ENCODE measurements at places on chromosomes 7 and 10.

GRCh38 chr10:8455181-8455580, 400.7 kb downstream of the GATA3 start:
- no peak for DNase-seq

GRCh38 chr7:44282601-44283171, 42.7 kb downstream of the CAMK2B start:
- no peak for DNase-seq

- DNase-seq, result no peak
Measured at GRCh38 chr7:137482466-137482865, 138.9 kb upstream of the PTN start.

DNA sequence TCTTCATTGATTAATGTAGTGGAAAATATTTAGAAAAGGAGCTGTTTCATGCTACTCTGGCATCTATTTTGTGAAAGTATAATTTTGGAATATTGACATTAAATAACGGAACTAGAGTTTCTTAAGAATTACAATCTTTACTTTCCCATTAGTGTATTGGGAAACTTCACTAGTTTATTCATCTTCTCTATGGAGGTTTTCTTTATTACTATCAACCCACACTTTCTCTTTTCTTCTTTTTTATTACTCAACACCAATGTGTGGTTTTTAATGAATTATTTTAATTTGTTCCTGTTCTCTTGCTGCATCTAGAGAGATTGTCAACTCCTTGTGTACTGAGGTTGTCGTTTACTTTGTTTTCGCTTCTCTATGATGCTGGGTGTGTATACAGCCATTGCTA, 20.4 kb upstream of the ITGB8 start:
- DNase-seq, result no peak

DNA sequence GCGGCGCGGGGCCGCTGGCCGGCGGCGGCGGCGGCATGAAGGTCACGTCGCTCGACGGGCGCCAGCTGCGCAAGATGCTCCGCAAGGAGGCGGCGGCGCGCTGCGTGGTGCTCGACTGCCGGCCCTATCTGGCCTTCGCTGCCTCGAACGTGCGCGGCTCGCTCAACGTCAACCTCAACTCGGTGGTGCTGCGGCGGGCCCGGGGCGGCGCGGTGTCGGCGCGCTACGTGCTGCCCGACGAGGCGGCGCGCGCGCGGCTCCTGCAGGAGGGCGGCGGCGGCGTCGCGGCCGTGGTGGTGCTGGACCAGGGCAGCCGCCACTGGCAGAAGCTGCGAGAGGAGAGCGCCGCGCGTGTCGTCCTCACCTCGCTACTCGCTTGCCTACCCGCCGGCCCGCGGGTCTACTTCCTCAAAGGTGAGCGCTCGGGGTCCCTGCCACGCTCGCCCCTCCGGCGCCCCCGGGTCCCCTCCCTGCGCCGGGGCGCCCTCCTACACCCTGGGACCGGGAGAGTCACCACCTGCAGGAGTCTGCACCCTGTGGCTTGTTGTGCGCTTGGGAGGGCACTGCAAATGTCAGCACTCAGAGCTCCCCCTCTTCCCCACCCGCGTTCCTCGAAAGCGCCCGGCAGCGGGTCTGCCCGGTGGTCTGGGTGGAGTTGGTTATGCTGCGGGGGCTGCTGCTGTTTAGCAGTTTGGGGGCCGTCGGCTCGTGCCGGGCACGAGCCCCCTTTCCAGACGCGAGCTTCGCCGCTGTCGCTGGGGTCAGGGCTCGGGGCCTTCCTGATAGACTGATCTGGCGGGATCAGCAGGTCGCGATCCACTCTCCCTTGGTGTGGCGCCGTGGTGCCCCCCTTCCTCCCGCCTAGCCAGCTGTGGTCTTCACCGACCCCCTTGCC, 627 bp downstream of the DUSP5 start:
- peak; percentile 58 for DNase-seq

- DNase-seq, result no peak
Measured at GRCh38 chr10:43852149-43852548, 203.5 kb upstream of the ZNF32 start.

GRCh38 chr7:22842383-22842941, 19.8 kb upstream of the TOMM7 start:
- no peak for DNase-seq

GRCh38 chr7:5050676-5051075, 5.0 kb downstream of the RBAK start:
- no peak for DNase-seq

- no peak for DNase-seq
Measured at GRCh38 chr7:123749537-123749857, 694 bp upstream of the WASL start.

DNA sequence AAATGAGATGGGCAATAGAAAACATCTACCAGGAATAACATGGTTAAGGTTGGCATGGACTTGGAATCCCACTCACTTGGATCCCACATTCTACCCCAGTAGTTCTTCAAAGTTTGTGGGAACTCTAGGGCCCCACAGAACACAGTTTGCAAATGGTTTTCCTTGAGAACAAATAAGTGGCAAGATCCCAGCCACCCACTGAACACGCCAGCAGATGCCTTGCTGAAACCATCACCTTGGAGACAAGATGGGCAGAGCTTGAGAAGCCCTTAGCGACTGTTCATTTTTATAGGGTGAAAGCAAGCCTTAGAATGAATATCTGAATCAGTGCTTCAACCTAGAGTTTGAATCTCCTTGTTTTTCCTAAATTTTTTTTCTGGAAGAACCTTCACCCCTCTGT, 349.1 kb downstream of the RPS24 start:
- no peak for DNase-seq

Measured in LHCN-M2 (cell line).